Immature natural killer cell (primary cell): ENCODE measurements at places on chromosomes 5 and 9.
A peak's percentile ranks its signal among the peaks of the same experiment; 100 is the strongest.

GRCh38 chr9:134179595-134179917 lies 15.2 kb upstream of the RNU6ATAC start:
- H3K4me3 ChIP-seq = no peak overlapping the region
- H3K4me1 ChIP-seq = peaks cover 38% of the 10 kb centered on the region
- peaks cover 16% of the 10 kb centered on the region for H3K27me3 ChIP-seq
- DNase-seq = no peak

- no peak overlapping the region for H3K4me3 ChIP-seq
- H3K27ac ChIP-seq = no peak overlapping the region
- DNase-seq = no peak
- peaks cover 2% of the 10 kb centered on the region for H3K27me3 ChIP-seq
Observed at GRCh38 chr9:98925956-98926355, 17.8 kb upstream of the COL15A1 start.

- H3K36me3 ChIP-seq = no peaks in the 10 kb centered on the region
- H3K27ac ChIP-seq = no peak overlapping the region
- H3K4me3 ChIP-seq = no peak overlapping the region
- no peaks in the 10 kb centered on the region for H3K4me1 ChIP-seq
Observed at GRCh38 chr9:118686959-118687358, 682.3 kb downstream of the BRINP1 start.

- peaks cover 4% of the 10 kb centered on the region for H3K36me3 ChIP-seq
- peaks cover 57% of the 10 kb centered on the region for H3K4me1 ChIP-seq
- H3K4me3 ChIP-seq = peak overlapping the region; percentile 99
- peak; percentile 83 for DNase-seq
- H3K27me3 ChIP-seq = peaks cover 11% of the 10 kb centered on the region
Observed at GRCh38 chr9:126805554-126806262, 868 bp downstream of the ZBTB43 start.

DNA sequence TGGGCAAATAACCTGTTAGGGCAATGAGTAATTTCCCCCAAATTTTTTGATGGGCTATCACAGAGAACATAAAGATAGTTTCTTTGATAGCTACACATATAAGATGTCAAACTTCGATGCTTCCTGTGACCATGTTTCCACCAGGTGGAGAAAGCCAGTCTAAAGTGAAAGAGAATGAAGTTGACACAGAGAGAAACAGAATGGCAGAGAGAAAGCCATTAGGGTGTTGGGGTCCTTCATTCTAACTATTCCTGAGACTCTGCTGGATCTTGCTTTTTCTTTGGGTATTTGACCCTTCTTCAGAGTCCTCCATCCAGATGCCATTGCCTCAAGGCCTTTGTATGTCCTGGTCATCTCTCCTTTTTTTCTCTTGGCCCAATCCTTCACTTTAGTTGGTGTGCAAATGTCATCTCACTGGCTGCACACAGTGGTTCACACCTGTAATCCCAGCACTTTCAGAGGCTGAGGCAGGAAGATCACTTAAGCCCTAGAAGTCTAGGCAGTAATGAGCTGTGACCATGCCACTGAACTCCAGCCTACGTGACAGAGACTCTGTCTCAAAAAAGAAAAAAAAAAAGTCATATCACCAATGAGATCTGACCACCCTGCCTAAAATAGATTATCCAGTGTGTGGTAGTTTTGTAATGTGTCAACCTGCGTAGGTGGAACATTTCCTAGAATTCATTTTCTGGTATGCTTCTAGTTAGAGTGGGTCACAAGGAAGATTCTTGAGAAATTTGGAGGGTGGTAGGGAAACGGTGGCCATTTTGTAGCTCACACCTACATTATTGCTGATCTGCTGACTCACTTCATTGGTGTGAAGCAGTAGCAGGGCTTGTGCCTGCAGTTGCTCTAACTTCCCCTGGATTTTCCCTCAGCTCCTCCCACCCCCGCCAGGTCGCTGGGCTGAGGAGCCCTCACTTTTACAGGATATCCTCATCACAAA lies 20.8 kb upstream of the KIF2A start:
- H3K27ac ChIP-seq = no peak overlapping the region
- DNase-seq = no peak
- peak overlapping the region; percentile 37 for H3K4me3 ChIP-seq

DNA sequence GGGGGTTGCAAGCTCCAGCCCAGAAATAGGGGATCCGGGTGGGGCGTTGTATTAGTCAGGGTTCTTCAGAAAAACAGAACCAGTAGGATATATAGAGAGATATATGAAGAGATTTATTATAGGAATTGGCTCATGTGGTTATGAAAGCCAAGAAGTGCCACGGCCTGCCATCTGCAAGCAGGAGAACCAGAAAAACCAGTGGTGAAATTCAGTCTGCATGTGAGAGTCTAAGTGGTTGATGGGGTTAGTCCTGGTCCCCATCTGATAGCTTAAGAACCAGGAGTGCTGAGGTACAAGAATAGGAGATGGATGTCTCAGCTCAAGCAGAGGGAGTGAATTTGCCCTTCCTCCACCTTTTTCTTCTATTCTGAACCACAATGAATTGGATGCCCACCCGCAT lies 123.4 kb upstream of the APC start:
- H3K27ac ChIP-seq = no peak overlapping the region
- no peaks in the 10 kb centered on the region for H3K27me3 ChIP-seq
- H3K36me3 ChIP-seq = no peaks in the 10 kb centered on the region
- DNase-seq = no peak
- H3K4me1 ChIP-seq = no peaks in the 10 kb centered on the region
